Sigmoid colon (tissue), 7 donors: ENCODE measurements at places on chromosomes 12 and 14.
A peak's percentile ranks its signal among the peaks of the same experiment; 100 is the strongest.

DNA sequence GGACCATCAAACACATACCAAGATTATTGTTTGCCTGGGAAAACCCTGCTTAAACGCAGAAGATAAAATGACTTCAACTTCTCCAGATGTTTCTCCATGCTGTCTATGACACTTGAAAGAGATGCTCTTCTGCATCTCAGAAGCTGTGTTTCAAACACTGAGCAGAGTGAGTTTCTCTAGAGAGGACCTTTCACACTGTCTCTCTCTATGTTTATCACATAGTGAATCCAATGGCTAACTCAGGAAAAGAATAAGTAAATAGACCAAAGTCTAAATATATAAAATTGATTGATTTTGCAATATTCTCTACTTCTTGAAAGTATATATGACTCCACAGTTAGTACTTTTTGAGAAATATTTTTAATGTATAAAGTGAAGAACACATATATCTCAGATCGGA lies 325.6 kb upstream of the USP15 start:
- no peaks in the 10 kb centered on the region for H3K36me3 ChIP-seq
- no peak for DNase-seq
- no peaks in the 10 kb centered on the region for H3K4me1 ChIP-seq
- no peak overlapping the region for H3K27ac ChIP-seq
- H3K27me3 ChIP-seq, result no peaks in the 10 kb centered on the region
- H3K4me3 ChIP-seq, result no peak overlapping the region

DNA sequence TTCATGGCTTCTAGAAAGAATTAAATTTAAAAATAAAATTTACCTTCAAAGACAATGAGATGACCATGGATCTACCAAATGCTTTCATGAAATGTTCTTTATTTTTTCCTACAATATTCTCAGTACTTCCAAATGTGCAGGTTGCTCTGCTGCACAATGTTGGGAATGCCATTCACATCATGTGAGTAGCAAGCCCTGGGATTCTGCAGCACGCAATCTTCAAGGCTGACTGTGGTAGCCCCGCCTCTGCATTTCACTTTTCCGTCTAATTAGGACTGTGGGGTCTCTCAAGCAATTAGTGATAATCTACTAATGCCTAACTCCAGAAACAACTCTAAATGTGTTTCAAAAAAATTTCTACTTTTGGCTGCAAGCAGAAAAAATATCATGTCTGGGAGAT lies 13.7 kb upstream of the NTN4 start:
- no peaks in the 10 kb centered on the region for H3K36me3 ChIP-seq
- DNase-seq, result no peak
- no peak overlapping the region for H3K27ac ChIP-seq
- peaks cover 8% of the 10 kb centered on the region for H3K4me1 ChIP-seq
- H3K4me3 ChIP-seq, result no peak overlapping the region

- H3K4me3 ChIP-seq, result no peak overlapping the region
- H3K36me3 ChIP-seq, result peaks cover 9% of the 10 kb centered on the region
- H3K4me1 ChIP-seq, result no peaks in the 10 kb centered on the region
- H3K27ac ChIP-seq, result no peak overlapping the region
- H3K27me3 ChIP-seq, result no peaks in the 10 kb centered on the region
These were observed 52.6 kb upstream of the MMP17 start for GRCh38 chr12:131775392-131776236.

DNA sequence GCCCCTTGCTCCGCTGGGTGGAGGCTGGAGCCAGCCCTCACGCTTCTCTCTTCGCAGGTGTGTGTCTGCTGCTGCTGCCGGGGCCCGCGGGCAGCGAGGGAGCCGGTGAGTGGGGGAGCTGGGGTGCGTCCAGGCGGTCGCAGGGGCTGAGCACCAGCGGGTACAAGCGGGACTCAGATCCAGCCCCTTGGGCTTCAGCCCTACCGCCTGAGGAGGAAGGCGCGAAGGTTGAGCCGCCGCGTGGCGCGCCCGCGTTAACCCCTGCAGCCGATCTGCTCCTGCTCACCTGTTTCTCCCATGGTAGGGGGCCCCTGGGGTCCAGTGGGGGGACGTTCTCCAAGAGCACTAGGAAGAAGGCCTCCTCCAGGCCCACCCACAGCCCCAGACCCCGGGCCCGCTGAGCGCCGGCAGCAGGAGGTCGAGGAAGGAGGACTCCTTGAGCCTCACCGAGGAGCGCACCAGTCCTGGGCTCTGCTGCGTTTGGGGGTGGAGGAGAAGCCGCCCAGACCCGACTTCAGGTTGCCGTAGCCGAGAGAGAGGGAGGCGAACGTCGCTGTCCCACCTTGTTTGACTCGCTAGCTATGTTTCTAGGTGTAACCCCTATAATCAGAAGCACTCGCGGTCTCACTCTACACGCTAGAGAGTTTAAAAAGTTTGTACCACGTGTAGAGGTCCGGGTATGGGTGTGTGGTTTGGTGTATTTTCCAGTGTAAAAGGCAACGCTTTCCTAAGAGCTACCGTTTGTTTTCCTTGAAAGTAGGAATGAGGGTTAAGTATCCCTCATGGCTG lies 834 bp downstream of the COCH start:
- H3K27ac ChIP-seq, result no peak overlapping the region
- peaks cover 23% of the 10 kb centered on the region for H3K27me3 ChIP-seq
- H3K36me3 ChIP-seq, result no peaks in the 10 kb centered on the region

- H3K36me3 ChIP-seq, result no peaks in the 10 kb centered on the region
- no peak overlapping the region for H3K27ac ChIP-seq
- H3K27me3 ChIP-seq, result no peaks in the 10 kb centered on the region
- H3K4me1 ChIP-seq, result peaks cover 4% of the 10 kb centered on the region
These were observed 44.0 kb upstream of the AMIGO2 start for GRCh38 chr12:47123730-47124129.

GRCh38 chr12:54379398-54380201 lies 4.9 kb downstream of the ZNF385A start:
- peak overlapping the region; percentile 55 for H3K4me3 ChIP-seq
- H3K36me3 ChIP-seq, result no peaks in the 10 kb centered on the region
- H3K27me3 ChIP-seq, result no peaks in the 10 kb centered on the region
- peaks cover 23% of the 10 kb centered on the region for H3K4me1 ChIP-seq
- DNase-seq, result peak; percentile 96
- H3K27ac ChIP-seq, result peak overlapping the region; percentile 84

DNA sequence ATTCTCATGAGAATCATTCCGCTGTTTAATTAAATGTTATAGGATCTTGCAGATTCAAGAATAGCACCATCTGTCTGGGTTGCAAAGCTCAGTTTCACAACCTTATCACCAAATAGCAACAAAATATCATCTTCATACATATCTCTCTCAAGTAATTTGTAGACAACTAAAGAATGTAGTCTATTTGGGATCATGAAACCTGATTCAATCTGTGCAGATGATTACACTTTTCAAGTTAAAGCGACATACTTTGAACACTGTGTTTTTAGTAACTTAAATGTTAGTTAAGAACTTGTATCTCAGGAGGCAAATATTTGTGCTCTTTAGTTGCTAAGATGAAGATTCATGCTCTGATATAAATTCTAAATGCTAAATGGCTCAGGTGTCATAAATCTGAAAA lies 14.8 kb downstream of the MED13L start:
- H3K4me3 ChIP-seq, result no peak overlapping the region
- no peaks in the 10 kb centered on the region for H3K4me1 ChIP-seq
- no peak for DNase-seq
- no peak overlapping the region for H3K27ac ChIP-seq

- H3K36me3 ChIP-seq, result no peaks in the 10 kb centered on the region
- H3K4me3 ChIP-seq, result no peak overlapping the region
- no peak overlapping the region for H3K27ac ChIP-seq
- H3K4me1 ChIP-seq, result no peaks in the 10 kb centered on the region
- no peaks in the 10 kb centered on the region for H3K27me3 ChIP-seq
- no peak for DNase-seq
These were observed 612.6 kb downstream of the AACS start for GRCh38 chr12:125677829-125678228.

- no peaks in the 10 kb centered on the region for H3K27me3 ChIP-seq
- DNase-seq, result no peak
- no peak overlapping the region for H3K4me3 ChIP-seq
- no peak overlapping the region for H3K27ac ChIP-seq
- H3K4me1 ChIP-seq, result no peaks in the 10 kb centered on the region
- no peaks in the 10 kb centered on the region for H3K36me3 ChIP-seq
These were observed 197.8 kb downstream of the PTPRO start for GRCh38 chr12:15520083-15520482.

GRCh38 chr12:66190519-66191370 lies 1.7 kb downstream of the IRAK3 start:
- no peaks in the 10 kb centered on the region for H3K36me3 ChIP-seq
- H3K4me1 ChIP-seq, result peaks cover 4% of the 10 kb centered on the region
- no peak overlapping the region for H3K27ac ChIP-seq

- peak; percentile 51 for DNase-seq
- H3K27me3 ChIP-seq, result peaks cover 6% of the 10 kb centered on the region
- no peak overlapping the region for H3K27ac ChIP-seq
- peaks cover 9% of the 10 kb centered on the region for H3K4me1 ChIP-seq
These were observed 39.2 kb upstream of the P2RX7 start for GRCh38 chr12:121093487-121093891.

DNA sequence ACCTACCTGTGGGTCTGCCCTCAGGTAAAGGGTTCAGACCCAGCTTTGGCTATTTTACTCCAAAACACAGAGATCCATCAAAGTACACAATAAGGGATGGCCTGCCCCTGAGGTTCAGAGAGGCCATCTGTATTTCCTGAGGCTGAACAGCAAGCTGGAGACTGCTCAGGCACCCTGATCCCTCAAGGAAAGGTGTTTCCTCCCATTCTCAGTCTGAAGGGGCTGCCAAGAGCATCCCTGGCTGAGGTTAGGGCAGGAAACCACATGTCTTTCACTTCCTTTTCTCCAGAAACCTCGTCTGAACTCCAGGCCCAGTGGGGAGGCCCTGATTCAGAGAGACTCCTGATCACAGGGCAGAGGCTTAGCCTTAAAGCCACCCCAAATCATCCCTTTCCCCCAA lies 1.5 kb downstream of the RILPL1 start:
- peak overlapping the region; percentile 82 for H3K27ac ChIP-seq
- no peaks in the 10 kb centered on the region for H3K27me3 ChIP-seq
- no peak for DNase-seq
- H3K4me3 ChIP-seq, result peak overlapping the region; percentile 66
- H3K4me1 ChIP-seq, result no peaks in the 10 kb centered on the region
- H3K36me3 ChIP-seq, result peaks cover 5% of the 10 kb centered on the region

- H3K27ac ChIP-seq, result peak overlapping the region; percentile 98
- no peaks in the 10 kb centered on the region for H3K27me3 ChIP-seq
- H3K36me3 ChIP-seq, result peaks cover 4% of the 10 kb centered on the region
- DNase-seq, result no peak
- H3K4me1 ChIP-seq, result peaks cover 100% of the 10 kb centered on the region
- no peak overlapping the region for H3K4me3 ChIP-seq
These were observed 62.7 kb downstream of the ACTN1 start for GRCh38 chr14:68916358-68916941.

DNA sequence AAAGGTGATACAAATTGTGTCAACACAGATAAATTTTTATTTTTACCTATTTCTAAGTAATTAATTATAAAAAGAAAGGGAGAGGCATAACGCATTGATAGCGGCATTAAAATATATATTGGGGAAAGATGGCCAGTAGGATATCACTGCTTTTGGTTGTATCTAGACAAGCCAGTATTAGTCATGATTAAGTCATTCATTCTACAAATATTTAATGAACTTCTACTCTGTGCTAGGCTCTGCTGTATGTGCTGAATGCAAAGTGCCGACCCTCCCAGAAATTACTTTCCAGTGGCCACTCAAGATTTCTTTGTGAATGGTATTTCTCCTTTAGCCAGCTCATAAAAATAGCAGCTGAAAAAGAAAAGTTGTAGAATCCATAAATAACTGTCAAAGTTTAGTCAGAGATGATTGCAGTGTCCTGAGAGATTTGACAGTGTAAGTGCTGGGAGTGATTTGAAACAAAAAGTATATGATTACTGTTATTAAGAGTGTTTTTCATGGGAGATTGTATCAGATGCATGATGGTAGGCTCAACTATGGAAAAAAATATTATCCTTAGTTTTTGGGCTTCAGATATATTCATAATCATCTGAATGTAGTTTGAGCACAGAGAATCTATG lies 133.2 kb downstream of the MGAT4C start:
- H3K36me3 ChIP-seq, result no peaks in the 10 kb centered on the region
- H3K4me3 ChIP-seq, result no peak overlapping the region
- no peak overlapping the region for H3K27ac ChIP-seq
- no peak for DNase-seq
- H3K27me3 ChIP-seq, result no peaks in the 10 kb centered on the region
- H3K4me1 ChIP-seq, result no peaks in the 10 kb centered on the region

DNA sequence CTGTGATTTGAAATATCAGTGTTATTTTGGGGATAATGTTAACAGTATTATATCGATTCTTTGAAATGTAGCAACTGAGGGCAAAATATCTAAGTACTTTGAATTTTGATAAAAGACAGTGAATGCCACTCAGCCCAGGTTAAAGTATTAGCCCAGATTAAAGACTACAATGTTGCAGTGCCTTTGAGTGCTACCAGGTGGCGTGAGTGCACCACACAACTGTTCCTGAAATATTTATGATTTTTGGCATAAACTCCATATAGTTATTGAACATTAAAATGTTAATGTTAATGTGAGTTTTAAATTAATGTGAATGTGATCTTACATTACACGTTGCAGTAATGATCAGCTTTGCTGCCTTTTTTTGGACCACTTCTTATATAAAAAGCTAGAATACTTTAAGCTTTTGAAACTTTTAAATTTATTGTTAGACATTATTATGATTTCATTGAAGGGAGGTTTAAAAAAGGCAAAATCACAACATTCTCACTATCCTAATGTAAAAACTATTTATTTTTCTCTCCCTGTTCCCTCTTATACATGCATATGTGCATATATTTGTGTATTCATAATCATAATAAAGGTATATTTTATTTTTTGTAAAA lies 22.5 kb downstream of the MRPS35 start:
- H3K27me3 ChIP-seq, result no peaks in the 10 kb centered on the region
- H3K36me3 ChIP-seq, result peaks cover 3% of the 10 kb centered on the region
- no peaks in the 10 kb centered on the region for H3K4me1 ChIP-seq

DNA sequence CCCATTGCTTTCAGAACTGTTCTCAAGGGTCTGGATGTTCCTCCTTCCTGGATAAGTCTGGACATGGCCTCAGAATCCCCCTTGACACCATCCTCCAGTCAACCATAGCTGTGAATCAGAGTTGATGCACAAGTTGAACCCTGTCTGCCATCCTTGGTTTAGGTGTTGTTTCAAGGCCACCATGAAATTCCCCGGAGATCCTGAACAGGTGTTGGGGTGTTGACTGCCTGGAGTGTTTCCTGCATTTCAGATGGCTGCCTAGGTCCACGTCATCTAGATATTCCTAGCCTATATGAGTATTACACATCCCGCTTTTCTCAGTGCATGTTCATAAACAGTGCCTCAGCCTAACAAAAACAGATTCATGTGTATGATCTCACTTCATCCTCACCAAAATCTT lies 86.7 kb upstream of the PWP1 start:
- H3K4me3 ChIP-seq, result no peak overlapping the region
- H3K27me3 ChIP-seq, result no peaks in the 10 kb centered on the region
- no peak overlapping the region for H3K27ac ChIP-seq

- no peak overlapping the region for H3K4me3 ChIP-seq
- no peaks in the 10 kb centered on the region for H3K4me1 ChIP-seq
- no peak for DNase-seq
- no peaks in the 10 kb centered on the region for H3K36me3 ChIP-seq
These were observed 39.2 kb upstream of the PLXNC1 start for GRCh38 chr12:94109160-94109559.

- no peak overlapping the region for H3K27ac ChIP-seq
- H3K4me1 ChIP-seq, result no peaks in the 10 kb centered on the region
- no peak for DNase-seq
- no peaks in the 10 kb centered on the region for H3K36me3 ChIP-seq
- H3K4me3 ChIP-seq, result no peak overlapping the region
These were observed 91.4 kb downstream of the VRK1 start for GRCh38 chr14:96888593-96888992.

GRCh38 chr12:65500091-65500900 lies 221.8 kb downstream of the MSRB3 start:
- no peak for DNase-seq
- H3K27ac ChIP-seq, result no peak overlapping the region
- no peak overlapping the region for H3K4me3 ChIP-seq
- no peaks in the 10 kb centered on the region for H3K4me1 ChIP-seq
- no peaks in the 10 kb centered on the region for H3K27me3 ChIP-seq
- H3K36me3 ChIP-seq, result no peaks in the 10 kb centered on the region
